Kidney (tissue), 22 donors: ENCODE measurements at places on chromosomes 16 and 17. TPM values are rescaled to one million over a fixed set of nuclear protein-coding genes. Genes with fewer than 3 reads are reported as not detected.

The AGRP gene
- not detected for total RNA-seq

The MAPT gene
- 2.9 TPM for total RNA-seq

The MSLN gene
- 19.4 TPM for total RNA-seq

The NFATC2IP gene
- total RNA-seq, result 31.0 TPM

The GPR142 gene
- not detected for total RNA-seq

The MT1A gene
- total RNA-seq, result 19.8 TPM

The C16orf96 gene
- 0.16 TPM for total RNA-seq

The CORO1A gene
- 69.3 TPM for total RNA-seq

The FNDC8 gene
- total RNA-seq, result not detected

The CCL7 gene
- not detected for total RNA-seq
